ENCODE measurements at places on chromosomes 11 and 22.

DNA sequence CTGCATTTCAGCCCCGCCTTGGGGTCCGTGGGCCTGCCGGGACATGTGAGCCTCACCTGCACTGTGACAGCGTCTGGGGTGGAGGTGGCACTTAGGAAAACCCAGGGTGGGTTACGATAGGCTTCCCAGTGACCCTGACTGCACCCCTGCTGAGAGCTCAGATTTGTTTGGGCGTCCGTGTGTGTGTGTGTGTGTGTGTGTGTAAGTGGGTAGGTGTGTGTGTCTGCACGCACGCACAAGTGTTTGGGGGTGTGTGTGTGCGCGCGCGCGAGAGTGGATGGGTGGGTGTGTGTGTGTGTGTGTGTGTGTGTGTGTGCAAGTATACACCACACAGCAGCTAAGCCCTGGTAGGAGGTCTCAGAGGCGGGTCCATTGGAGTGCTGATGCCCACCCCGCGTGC is 12.1 kb upstream of the ARHGAP8 start:
- H3K4me3 ChIP-seq, result no peak overlapping the region
- DNase-seq, result no peak
- no peaks in the 10 kb centered on the region for H3K4me1 ChIP-seq
- H3K27ac ChIP-seq, result no peak overlapping the region

GRCh38 chr11:119912229-119912628 is 183.2 kb upstream of the NECTIN1 start:
- H3K4me3 ChIP-seq, result no peak overlapping the region
- no peak overlapping the region for H3K27ac ChIP-seq
- H3K36me3 ChIP-seq, result no peaks in the 10 kb centered on the region
- DNase-seq, result no peak
- H3K27me3 ChIP-seq, result no peaks in the 10 kb centered on the region

DNA sequence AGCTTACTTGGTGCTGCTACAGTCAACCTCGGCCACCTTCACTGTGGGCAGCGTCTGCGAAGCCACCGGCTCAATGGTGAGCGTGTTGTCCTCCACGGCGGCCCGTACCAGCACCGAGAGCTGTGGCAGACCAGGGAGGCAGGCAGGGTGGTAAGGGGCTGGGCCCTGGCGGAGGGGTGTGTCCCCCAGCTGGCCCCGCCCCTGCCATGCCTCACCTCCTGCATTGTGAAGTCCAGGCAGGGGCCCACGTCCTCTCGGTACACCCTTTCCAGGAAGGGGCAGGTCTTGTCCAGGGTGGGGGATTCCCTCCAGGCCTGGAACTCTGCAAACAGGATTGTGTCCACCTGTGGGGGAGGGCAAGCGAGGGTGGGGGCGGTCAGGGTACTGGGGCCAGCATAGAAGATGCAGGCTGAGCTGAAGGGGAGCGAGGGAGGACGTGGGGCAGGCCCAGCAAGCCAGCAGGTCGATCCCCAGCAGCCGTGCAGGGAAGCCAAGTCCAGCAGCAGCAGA is 12.8 kb downstream of the RAB3IL1 start:
- H3K27ac ChIP-seq, result no peak overlapping the region
- H3K4me1 ChIP-seq, result peaks cover 14% of the 10 kb centered on the region
- H3K27me3 ChIP-seq, result no peaks in the 10 kb centered on the region
- H3K4me3 ChIP-seq, result no peak overlapping the region
- no peak for DNase-seq
- no peaks in the 10 kb centered on the region for H3K36me3 ChIP-seq

- no peaks in the 10 kb centered on the region for H3K36me3 ChIP-seq
- DNase-seq, result no peak
- H3K4me1 ChIP-seq, result no peaks in the 10 kb centered on the region
- no peaks in the 10 kb centered on the region for H3K27me3 ChIP-seq
- no peak overlapping the region for H3K27ac ChIP-seq
Measured at GRCh38 chr22:40673017-40673416, 6.3 kb upstream of the MCHR1 start.

All from ovary (tissue), 10 donors.